Stimulated activated CD8-positive, alpha-beta memory T cell treated with anti-CD3 and anti-CD28 coated beads, Interleukin-4, amount 100 ng/mL, for 1 hour (primary cell): ENCODE measurements at places on chromosomes 6 and 20.

DNA sequence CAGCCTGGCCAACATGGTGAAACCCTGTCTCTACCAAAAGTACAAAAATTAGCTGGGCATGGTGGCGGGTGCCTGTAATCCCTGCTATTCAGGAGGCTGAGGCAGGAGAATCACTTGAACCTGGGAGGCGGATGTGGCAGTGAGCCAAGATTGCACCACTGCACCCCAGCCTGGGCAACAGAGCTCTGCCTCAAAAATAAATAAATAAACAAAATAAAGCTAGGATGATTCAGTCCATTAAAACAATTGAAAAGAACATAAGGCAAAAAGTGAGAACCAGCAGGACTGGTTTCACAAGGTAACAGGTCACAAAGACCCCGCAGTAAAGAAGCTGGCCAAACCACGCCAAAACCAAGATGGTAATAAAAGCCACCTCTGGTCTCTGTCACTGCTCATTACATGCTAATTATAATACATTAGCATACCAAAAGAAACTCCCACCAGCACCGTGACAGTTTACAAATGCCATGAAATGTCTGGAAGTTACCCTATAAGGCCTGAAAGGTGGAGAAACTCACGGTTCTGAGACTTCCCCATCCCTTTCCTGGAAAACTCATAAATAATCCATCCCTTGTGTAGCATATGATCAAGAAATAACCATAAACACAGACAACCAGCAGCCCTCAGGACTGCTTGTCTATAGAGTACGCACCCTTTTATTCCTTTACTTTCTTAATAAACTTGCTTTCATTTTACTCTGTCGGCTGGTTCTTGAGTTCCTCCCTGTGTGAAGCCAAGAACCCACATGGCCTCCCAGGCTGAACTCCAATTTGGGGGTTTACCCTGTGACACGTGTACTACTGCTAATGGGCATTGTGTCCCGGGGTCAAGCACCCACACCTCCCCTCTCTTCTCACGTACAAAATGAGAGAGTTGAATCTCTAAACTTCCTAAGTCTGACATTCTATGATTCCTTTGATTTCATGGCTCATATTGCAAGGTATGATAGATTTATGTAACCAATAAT lies 10.2 kb downstream of the LAMA4 start:
- no peak for DNase-seq

DNA sequence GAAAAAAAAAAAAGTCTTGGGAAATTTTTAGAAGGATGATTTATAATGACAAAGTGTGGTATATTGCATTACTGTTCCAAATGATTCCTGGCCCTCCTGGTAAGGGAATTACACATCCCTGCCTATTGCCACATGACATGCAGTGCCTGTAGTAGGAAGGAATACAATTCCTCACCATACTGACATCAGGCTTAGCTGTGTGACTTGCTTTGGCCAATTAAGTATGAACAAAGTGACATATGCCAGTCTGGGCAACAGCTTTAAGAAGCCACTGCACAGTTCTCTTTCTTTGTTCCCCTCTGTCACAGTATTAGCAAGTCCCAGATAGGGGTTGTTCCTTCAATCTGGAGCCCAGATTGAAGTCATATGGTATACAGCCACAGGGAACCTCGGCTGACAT lies 100.5 kb downstream of the KIF13A start:
- no peak for DNase-seq

- DNase-seq: peak; percentile 54
Measured at GRCh38 chr20:48760403-48760983, 67.3 kb downstream of the PREX1 start.

- DNase-seq: no peak
Measured at GRCh38 chr6:56516003-56516402, 126.7 kb downstream of the DST start.

- DNase-seq: no peak
Measured at GRCh38 chr6:158042245-158042798, 60.7 kb downstream of the SYNJ2 start.

DNA sequence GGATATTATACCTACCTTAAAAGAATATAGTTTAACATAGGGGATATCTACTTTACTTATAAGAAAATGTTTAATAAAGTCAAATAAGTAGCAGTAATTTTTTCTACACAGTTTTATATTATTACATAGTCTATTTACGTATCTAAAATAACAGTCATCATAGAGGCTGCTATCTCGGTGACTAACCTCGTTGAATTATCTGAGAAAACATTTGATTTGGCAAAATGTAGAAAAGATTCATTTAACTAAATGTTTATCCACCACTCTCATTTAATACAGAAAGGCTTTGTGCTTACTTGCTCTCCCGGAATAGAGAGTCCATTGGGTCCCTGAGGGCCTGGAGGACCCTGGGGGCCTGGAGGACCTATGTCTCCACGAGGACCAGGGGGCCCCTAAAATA lies 103.6 kb downstream of the COL12A1 start:
- no peak for DNase-seq

GRCh38 chr6:27742833-27743573 lies 169.2 kb downstream of the OR2B2 start:
- DNase-seq: no peak

DNA sequence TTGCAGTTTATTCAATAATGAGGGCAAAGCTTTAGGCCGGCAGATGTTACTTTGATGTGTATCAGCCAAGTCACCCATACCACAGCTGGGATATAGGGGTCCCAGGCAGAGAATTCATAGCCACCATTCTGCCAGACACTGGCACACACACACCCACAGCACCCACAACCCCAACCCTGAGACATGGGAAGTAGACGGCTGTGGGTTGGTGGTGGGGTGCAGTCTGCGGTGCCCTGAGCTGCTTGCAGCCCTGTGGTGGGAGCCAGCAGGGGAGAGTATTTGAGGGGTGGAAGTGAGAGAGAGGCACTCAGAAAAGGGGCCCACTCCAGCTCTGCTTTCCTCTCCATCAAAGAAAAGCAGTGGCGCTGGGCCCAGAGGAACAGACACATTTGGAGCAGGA lies 125.3 kb downstream of the FOXO3 start:
- no peak for DNase-seq

DNA sequence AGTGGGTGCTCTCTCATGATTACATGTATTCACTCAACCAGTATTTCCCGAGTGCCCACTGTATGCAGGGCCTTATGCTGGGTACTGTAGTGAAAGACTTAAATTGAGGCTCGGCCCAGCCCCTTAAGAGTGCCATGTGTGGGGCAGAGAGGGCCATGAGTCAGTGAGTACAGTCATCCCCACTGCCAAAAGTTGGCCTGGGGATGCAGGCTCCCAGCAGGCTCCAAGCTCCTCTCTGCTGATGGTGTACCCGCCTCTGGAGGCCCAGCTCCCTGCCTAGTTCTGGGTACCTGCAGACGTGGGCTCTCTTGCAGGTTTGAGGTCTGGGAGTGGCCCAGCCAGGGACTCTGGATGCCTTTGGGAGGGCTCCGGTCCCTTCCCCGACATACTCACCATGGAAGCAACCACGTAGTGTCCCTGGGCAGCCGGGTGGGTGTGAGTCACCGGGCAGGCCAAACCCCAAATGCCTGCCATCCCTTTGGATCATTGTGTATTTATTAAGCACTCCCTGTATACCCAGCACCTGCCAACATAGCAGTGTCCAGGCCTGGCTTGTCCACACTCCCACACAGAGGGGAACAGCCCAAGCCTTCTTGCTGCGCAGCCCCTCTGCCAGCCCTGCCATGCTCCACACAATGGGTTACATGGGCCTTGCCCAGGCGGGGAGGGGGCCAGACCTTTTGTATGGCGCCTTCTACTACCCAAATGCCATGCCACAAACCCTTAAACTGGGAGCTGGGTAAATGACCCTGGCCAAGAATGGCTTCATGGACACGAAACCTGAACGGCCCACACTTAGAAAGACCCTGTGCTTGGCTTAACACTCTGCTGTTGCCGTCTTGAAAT lies 153.6 kb downstream of the VEGFA start:
- DNase-seq: no peak

GRCh38 chr6:7073821-7074525 lies 33.8 kb upstream of the RREB1 start:
- DNase-seq: no peak

DNA sequence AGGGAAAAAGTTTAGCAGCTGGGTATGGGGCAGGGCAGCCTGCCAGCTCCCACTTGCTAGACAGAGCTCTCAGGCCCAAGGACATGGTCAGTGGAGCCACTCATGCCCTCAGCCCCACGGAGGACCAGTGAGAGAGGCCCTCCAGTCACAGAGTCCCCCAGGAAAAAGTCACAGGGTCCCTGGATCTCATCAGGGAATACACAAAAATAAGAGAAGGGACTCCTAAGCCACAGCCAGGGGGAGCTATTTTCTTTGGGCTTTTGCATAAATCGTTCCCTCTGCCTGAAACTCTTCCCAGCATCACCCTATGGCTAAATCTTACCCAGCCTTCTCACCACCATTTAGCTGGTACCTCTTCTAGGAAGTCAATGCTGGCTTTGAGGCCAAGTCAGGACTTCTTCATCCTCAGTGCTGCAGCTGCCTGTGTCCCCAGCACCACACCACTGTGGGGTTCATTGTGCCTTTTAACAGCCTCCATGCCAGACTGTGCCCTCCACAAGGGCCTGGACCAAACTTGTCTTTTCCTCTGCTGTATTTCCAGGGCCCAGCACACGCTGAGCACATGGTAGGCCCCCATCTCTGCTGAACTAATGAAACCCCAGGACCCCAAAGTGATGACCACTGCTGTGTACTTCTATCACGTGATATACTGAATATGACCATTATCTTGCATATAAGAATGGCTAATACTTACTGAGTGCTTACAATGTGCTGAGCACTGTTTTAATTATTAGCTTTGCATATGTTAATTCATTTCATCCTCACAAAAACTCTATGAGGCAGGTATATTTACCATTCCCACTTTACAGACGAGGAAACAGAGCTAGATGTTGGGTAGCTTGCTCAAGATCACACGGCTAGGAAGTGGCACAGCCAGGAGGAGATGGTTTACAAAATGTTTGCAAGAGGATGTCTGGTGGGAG lies 2.0 kb downstream of the ZNF335 start:
- DNase-seq: no peak

GRCh38 chr6:156045401-156046267 lies 590.0 kb upstream of the NOX3 start:
- no peak for DNase-seq

DNA sequence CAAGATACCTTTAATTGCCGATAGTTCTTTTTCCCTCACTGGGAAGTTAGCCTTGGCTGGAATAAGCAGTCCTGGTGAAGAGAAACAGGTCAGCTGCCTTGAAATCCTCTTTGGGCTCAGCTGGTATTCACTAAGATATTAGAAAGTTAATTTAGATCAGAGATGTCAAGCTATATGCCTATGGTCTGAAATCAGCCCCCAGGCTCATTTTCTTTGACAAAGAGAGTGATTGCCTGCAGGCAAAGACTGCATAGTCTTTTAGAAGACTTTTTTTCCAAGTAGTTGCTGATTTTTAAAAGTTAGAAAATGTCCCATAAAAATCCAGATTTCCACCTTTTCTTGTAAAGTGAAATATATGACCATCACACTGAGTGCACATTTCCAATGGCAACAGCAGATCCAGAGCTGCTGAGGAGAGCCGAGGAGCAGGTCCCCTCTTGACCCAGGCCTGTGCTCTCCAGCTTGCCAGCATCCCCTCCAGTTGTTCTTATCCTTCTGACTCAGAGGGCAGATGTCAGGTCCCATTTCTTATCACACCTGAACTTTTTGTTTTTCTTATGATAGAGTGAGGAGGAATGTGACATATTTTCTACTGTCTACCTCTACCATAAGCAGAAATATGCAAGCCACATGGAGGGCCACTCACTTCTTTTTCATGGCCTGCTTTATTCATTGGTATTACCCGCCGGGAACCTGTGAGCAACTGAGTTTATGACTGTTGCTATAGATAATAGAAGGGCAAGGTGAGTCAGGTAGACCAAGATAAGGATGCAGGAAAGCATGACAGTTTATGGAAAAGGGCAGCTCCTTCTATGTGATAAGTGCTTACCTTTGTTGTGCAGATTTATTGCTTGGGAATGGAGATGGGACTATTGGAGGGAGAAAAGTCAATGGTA lies 17.6 kb upstream of the L3MBTL3 start:
- DNase-seq: no peak

DNA sequence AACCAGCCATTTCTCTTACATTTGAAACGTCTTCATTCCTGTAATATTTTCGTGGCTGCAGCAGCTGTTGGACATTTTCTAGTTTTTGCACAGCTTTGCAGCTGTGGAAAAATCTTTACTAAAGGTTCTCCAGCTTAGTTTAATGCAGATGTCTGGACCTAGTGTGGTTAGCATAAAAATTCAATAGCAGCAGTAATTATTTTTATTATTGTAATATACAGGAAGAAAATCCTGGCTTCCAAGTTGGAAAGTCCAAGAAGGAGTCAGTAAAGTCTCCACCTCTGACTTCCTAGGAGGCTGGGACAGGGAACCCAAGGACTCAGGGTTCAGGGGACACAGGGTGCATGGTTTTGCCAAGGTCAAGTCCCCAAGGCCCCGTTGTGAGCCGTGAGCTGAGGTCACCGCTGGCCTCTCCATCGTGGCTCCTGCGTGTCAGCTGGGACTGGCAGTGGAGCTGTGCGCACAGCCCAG lies 230.6 kb downstream of the FNDC1 start:
- no peak for DNase-seq

- no peak for DNase-seq
Measured at GRCh38 chr6:44411141-44411540, 23.6 kb downstream of the CDC5L start.

GRCh38 chr6:35377002-35377401 lies 34.6 kb downstream of the PPARD start:
- DNase-seq: no peak

DNA sequence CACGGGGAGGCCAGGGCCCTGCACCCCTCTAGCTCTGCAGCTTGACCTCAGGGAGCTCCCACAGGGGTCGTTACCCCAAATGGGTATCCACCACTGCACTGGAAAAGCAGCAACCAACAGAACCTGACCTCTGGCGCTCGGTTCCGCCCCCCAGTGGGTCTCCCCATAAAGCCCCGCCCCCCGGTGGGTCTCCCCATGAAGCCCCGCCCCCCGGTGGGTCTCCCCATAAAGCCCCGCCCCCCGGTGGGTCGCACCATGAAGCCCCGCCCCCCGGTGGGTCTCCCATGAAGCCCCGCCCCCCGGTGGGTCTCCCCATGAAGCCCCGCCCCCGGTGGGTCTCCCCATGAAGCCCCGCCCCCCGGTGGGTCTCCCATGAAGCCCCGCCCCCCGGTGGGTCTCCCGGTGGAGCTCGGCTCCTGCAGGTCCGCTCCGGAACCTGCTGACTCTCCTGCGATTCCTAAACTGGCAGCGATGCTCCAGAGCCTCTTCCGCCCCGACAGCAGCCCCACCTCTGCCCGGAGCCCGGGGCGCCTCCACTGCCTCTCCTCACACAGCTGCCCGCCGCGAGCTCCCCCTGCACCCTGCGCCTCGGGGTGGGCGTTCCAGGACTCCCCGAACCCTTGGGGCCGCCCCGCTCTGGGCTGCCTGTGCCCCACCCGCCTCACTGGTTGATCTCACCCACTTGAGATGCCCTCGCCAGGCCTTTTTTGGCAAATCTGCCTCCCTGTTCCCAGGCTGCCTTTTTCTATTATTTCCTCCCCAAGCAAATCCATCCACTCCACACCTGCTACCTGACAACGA lies 12.1 kb downstream of the SLC2A4RG start:
- no peak for DNase-seq

- DNase-seq: peak; percentile 25
Measured at GRCh38 chr6:90294614-90294988, 2.0 kb downstream of the BACH2 start.

DNA sequence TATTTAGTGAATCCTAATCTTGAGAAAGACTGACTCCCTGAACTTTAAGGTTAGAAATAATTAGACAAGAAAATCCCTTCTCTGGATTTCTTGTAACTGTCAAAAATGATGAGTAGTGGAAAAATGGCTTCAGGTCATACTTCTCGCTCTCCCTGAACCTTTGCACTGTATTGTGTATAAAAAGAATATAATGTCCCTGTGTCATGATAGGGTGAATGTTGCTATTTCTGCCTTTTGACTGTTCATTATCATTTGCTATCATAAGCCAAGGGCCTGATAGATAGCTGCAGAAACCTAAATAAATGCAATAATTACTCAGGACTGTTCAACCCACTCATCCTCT lies 39.3 kb downstream of the ALDH8A1 start:
- DNase-seq: no peak
